ENCODE measurements at places on chromosomes 6 and 20.

- DNase-seq: no peak
Observed at GRCh38 chr6:137590684-137591083, 96.5 kb upstream of the OLIG3 start.

DNA sequence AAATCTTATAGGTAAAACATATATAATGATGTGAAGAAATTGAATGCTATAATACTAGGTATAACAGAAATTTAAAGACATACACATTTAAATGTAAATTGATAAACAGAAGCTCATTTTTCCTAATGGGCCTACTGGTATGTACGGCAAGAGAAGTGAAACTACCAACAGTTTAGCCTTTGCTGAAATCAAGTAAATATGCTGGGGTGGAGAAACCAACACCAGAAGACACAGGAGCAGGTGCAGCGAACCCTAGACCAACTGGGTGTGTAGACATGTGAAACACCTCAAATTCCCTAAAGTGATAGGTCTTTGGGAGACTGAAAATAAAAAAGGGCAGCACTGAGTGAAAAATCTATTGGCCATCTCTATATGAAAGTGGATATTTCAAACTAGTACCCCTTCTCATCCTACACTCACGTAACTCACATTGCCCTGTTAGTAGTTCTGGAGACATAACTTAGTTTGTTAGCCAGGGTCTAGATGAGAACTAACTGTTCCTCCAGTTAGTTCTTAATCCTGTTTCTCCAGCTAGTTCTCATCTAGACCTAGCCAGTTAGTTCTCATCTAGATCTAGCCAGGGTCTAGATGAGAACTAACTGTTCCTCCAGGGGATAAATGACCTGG is 53.1 kb downstream of the SLC35D3 start:
- DNase-seq: no peak

DNA sequence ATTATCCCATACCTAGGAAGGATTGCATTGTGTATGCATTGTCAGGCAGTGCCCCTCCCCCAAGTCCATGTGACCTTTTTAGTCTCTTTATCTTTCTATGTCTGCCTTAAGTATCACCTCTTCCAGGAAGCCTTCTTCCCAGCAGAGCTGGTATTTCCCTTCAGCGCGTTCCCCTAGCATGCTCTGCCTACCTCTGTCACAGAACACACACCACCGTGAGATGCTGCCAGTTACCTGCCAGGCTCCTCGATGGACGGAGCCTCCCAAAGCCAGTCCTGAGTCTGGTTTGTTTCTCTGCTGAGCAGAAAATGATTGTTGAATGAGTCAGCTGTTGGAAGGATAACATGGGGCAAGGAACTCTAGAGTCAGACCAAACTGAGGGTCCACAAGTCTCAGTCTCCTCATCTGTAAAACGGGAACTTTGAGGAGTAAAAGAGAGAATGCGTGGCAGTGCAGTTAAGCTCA is 11.3 kb upstream of the ZNF335 start:
- DNase-seq: no peak

DNA sequence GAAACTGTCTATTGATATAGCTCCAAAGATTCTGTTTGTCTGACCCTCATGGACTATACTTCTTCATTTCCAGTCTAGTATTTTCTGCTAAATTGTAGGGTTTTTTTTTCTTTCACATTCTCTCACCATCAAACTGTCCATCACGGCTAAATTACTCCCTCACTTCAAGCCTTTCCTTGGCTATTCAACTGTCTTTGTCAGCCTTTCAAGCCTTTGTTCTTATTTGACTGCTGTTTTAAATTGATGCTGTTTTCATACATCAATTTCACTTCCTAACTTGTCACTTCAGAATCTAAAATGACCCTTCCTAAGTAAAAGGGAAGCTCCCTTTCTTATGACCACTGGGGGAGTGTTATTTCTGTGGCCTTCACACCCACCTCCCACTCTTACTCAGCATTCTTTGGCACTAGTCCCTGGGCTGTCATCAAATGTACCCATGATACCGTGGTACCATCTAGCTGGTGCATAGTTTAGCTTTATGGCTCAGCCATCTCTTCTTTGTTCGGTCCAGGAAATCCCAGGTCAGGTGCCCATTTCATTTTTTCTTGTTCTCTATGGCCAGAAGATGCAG is 8.6 kb downstream of the GJA1 start:
- no peak for DNase-seq

- DNase-seq: no peak
Observed at GRCh38 chr20:46218656-46219055, 89.6 kb downstream of the CDH22 start.

DNA sequence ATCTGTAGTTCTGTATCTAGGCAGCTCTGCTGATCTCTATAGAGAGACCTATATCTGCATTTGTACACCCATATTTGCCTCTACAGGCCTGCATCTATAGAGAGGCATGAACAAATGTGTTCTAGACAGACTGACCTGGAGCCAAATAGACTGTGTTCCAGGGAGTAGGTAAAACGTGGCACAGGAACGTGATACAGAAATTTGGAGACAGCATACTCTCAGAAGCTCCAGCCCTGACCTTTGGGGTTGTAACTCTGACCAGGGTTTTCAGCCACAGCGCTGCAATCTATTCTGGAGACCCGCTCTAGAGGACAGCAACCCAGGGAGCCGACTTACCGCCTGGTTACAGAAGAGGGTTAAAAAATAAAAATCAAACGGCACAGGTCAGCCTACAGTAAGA is 983 bp downstream of the RBBP9 start:
- no peak for DNase-seq

DNA sequence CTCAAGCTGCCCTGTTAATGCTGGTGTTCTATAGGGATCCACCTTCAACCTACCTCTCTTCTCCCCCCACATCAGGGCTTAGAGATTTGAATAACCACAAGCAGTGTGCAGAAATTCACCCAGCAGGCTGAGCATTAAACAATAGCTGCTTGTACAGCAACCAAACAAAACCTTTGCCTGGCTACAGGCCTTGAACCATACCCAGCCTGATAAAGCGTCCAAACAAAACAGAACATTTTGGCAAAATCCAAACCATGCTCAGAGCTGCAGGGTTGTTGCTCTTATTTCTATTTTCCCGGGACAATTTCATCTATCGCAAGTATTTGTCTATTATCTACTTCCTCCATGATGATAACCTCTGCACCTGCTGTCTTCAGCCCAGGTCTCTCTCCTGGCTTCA is 142.3 kb downstream of the UNC5CL start:
- no peak for DNase-seq

DNA sequence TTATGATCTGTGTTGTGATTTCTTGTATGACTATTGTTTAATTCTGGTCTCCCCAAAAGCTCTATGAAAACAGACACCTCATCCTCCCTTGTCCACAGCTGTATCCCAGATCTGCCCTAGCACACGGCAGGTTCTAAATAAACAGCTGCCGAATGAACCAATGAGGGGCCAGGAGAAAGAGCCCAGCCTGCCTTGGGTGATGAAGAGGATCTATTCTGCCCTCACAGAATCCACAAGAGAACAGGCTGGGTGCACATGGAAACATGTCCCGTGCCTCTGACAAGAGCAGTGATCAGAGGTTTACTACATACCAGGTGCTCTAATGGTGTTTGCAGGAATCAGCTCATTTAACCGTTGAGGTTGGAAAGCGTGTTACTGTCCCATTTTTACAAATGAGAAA is 15.6 kb upstream of the TLDC2 start:
- no peak for DNase-seq

DNA sequence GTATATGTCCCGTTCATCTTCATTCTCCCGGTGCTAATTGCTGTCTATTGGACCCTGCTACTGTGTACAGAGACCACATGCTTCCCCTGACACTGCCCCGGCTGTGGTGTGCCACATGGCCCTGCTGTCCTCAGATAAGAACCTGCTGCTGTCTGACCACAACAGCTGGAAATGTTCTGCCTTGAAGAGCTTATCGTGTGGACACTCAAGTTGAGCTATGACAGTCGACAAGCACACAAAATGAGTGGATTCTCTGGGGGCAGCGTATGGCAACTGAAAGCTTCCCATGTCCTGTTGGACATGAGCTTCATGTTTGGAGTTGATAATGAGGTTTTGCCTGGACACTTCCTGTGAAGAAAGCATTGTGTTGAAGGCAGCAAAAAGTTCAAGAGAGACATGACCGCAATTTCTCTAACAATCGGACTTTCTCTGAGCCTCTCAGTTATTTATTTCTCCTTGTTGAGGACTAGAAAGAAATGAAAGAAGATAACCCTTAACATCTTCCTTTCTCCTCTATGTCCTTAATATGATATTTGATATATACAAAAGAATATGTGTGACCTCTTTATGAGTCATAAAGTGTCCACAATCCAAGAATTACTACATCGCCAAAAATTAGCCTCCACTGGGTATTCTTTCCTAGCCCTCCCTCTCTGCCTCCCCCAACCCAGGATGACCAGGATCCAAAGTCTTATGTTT is 187.1 kb upstream of the TCF21 start:
- no peak for DNase-seq

DNA sequence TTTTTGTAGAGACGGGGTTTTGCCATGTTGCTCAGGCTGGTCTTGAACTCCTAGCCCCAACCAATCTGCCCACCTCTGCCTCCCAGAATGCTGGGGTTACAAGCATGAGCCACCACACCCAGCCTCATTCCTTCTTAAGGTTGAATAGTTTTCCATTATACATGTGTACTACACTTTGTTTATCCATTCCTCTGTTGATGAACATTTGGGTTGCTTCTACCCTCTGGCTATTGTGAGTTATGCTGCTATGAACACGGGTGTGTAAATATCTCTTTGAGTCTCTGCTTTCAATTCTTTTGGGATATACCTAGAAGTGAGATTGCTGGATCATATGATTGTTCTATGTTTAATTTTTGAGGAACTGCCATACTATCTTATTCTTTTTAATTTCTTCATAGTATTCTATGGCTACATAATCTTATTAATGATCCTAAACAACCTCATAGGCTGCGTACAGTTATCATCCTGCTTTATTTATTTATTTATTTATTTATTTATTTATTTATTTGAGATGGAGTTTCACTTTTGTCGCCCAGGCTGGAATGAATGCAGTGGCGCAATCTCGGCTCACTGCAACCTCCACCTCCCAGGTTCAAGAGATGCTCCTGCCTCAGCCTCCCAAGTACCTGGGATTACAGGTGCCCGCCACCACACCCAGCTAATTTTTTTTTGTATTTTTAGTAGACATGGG is 49.2 kb upstream of the TLDC2 start:
- DNase-seq: no peak

GRCh38 chr20:5729348-5729747 is 20.9 kb upstream of the SHLD1 start:
- DNase-seq: no peak

DNA sequence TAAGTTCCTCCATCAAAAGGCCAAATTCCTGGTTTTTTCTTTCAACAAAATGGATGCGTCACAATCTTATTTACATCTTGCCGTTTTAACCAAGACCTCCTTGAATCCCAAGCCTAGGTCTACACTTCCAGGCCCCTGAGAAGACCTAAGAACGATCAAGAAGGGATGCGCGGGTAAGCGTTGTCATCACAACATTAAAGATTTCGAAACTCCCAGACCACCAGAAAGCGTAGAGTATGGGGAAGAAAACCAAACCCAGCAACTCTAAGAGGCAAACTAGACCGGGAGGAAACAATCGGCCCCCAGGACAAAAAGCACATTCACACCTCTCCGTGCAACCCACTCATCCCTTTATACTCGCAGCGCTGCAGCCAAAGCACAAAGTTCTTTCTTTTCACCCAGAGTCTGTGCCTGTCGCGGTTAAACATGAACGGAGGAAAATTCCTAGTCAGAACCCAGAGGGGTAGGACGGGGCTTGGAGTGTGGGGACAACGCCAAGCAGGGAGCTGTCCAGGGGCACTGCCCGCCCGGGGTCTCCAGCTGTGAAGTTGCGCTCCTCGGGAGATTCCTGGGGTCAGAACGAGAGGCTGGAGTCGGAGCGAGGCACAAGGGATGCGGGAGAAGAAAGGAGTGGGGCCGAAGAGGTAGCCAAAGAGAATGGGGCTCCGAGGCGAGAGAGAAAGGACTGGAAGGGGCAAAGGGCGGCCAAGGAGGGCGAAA is 725 bp downstream of the OSER1 start:
- DNase-seq: no peak

GRCh38 chr6:144602523-144603180 is 317.5 kb downstream of the UTRN start:
- DNase-seq: no peak

DNA sequence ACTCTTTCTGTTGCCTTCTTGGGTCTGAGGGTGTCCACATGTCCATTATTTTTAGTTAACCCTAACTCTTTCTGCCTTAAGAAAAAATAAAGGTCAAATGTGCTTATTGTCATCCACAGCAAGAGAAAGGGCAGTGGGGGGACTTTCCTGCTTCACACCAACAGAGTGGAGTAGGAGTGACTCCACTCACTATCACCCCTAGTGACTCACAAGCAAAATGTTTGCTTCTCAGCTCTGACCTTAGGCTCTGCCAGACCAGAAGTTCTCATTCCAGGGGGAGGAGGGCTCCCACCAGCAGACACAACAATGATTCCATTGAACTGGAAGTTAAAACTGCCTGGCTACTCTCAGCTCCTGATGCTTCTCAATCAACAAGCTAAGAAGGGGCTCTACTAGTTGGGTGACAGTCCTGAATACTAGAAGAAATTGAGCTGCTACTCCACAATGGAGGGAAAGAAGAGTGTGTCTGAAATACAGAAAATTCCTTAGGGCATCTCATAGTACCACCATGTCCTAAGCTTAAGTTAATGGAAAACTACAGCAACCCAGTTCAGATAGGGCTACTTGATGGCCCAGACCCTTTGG is 83.9 kb upstream of the AFDN start:
- no peak for DNase-seq

- no peak for DNase-seq
Observed at GRCh38 chr6:115064680-115065079, 721.9 kb upstream of the HS3ST5 start.

GRCh38 chr6:17240803-17241500 is 40.2 kb upstream of the RBM24 start:
- no peak for DNase-seq

- no peak for DNase-seq
Observed at GRCh38 chr20:52943185-52943841, 28.8 kb upstream of the TSHZ2 start.

- no peak for DNase-seq
Observed at GRCh38 chr6:30234356-30234755, 21.1 kb upstream of the TRIM26 start.

- DNase-seq: no peak
Observed at GRCh38 chr20:10596710-10597121, 77.1 kb downstream of the JAG1 start.

GRCh38 chr6:151096255-151096612 is 143.5 kb upstream of the AKAP12 start:
- DNase-seq: no peak

- DNase-seq: no peak
Observed at GRCh38 chr6:16688984-16689636, 72.2 kb downstream of the ATXN1 start.

- DNase-seq: peak; percentile 36
Observed at GRCh38 chr20:61950641-61951071, 115.0 kb downstream of the TAF4 start.

GRCh38 chr6:150635906-150636514 is 36.3 kb downstream of the PLEKHG1 start:
- no peak for DNase-seq

DNA sequence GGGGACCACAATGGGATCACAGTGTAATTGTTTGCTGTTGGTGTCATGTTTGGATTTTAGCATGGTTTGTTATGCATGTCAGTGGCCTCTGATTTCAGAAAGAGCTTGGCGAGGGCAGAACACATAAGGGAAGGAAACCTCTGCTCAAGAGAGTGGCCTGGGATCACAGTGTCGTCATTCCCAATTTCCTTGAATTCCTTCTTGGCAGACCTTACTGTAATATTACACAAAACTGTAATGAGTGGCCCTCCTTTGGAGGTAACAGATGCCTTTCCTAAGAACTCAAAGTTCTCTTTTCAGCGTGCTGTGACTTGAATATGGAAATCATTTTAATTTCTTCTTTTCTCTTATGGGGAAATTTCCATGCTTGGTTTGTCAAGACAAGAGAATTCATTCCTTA is 46.9 kb downstream of the JAG1 start:
- no peak for DNase-seq
